ENCODE measurements at places on chromosomes 7 and 10.

- DNase-seq: no peak
Observed at GRCh38 chr10:96417441-96417840, 58.6 kb upstream of the OPALIN start.

- no peak for DNase-seq
Observed at GRCh38 chr10:5518143-5518542, 6.6 kb upstream of the CALML3 start.

DNA sequence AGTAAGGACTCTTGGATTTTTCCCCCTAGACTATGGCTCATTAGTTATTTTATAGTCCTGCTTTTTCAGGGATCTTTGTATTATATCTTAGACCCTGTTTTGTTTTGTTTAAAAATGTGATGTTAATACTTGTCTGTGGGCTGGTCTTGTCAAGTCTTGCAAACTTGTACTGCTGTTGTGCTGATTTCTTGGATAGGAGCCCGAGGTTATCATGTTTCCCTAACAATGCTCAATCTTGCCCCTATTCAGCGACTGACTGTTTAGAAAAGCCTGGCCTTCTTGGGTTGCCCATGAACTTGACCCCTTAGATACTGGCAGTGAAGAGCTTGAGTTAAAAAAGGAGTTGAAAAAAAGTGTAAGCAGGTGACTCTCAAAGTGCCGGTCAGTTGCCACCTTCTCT is 115.7 kb downstream of the KIAA1217 start:
- no peak for DNase-seq

DNA sequence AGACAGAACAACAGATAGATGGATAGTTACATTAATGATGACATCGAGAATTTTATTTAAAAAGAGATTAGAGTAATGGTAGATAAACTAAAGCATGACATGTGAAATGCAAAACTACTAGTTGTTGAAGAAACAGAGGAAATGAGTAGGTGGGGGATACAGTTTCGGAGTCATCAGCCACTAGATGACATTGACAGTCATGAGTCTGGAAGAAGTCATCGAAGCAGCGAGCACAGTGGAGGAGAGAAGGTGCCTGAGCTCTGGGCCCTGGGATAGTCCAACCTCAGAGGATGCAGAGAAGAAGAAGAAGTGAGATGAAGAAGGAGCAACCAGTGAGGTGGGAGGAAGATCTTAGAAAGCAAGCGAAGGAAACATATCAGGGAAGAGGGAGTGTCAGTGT is 20.2 kb upstream of the SEC61A2 start:
- DNase-seq: no peak

DNA sequence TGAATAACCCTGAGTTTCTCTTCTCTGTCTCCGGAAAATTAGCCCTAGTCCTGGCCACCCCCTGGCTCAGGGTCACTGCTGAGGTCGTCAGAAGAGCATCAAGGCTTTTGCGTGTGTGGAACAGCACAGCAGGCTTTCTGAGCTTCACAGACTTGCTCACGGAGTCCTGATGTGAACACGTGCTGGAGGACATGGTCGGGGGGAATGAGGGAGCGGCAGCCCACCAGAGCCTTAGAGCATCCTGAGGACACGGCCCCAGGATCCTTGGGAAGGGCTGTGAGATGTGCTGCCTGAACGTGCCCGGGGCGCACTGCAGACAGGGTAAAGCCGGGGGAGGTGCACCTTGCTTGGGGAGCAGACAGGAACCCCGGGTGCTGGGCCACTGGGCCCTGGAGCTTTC is 28.8 kb downstream of the TMEM120A start:
- DNase-seq: no peak

DNA sequence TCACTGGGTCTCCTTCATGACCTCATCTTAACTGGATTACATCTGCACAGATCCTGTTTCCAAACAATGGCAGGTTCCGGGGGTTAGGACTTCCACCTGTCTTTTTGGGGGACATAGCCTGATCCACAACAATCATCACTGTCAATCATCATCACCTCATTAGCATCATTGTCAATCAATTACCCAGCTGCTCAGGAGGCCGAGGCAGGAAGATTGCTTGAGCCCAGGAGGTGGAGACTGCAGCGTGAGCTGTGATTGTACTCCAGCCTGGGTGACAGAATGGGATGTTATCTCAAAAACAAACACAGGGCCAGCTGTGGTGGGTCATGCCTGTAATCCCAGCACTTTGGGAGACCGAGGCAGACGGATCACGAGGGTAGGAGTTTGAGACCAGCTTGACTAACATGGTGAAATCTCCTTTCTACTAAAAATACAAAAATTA is 18.7 kb downstream of the AMZ1 start:
- no peak for DNase-seq

DNA sequence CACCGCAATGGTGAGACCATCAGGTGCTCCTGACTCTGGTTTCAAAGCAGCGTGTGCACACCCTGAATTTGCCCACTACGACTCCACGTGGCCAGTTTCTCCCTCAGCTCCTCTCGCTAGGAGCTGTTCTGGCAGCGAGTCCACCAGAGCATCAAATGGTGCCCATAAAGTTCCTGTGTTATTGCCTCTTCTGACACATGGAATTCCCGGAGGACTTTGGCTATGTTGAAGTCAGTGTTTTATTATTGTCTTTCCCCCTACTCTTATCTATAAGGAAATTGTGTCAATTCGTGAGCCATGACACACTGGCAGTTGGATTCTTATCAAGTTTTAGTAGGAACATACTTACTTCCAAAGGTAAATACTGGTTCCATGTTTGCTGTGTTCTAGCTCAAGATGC is 53.9 kb upstream of the NPVF start:
- DNase-seq: no peak

GRCh38 chr7:127905491-127906330 is 125.5 kb downstream of the LRRC4 start:
- no peak for DNase-seq

DNA sequence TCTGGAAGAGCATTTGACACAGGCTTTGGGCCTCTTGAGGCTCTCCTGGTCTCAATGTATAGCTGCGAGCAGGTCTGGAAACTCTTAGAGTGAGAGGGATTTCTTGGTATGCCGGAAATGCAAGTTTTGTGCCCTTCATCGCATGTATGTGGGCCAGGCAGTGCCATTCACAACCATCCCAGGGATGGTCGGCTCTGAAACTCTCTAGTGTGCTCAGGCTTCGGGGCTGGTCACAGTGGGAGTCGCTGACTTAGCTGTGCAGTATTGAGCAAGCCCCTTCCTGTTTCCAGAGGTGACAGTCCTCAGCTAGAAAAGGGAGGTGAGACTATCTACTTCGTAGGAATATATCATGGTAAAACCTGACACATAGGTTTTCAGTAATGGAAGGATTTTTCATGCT is 2.0 kb upstream of the AOAH start:
- no peak for DNase-seq

DNA sequence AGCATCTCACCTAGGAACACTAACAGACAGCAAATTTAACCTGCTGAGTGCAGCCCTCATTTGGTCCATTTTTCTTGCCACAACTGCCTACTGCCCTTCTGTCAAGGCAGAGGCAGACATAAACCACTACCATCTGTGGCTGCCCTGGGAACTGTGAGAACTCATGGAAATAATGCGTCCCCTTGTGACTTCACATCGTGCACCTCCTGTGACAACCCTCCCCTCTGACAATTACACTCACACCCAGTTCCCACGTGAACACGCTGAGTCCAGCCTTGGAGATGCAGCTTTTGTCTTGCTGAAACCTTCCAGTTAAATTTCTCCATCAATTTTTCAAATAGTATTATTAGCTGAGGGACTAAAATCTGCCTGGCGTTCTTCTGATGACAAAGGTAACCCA is 193.1 kb upstream of the KLF14 start:
- DNase-seq: no peak

GRCh38 chr10:116427671-116428070 is at the start of gene PNLIPRP3:
PNLIPRP3 (plus strand) TSS chr10:116427847; CDS start chr10:116428013, 166 bp downstream.
- DNase-seq: no peak

GRCh38 chr7:81293806-81294205 is 375.0 kb upstream of the SEMA3C start:
- no peak for DNase-seq
